K562 (cell line): ENCODE measurements at places on chromosomes 16 and 17.

GRCh38 chr16:77295896-77296295 lies 96.7 kb downstream of the SYCE1L start:
- DNase-seq, result no peak

GRCh38 chr17:50111673-50112655 lies 16.8 kb downstream of the PDK2 start:
- no peak for DNase-seq

- no peak for DNase-seq
Measured at GRCh38 chr16:75913958-75914357, 187.7 kb upstream of the CPHXL start.

DNA sequence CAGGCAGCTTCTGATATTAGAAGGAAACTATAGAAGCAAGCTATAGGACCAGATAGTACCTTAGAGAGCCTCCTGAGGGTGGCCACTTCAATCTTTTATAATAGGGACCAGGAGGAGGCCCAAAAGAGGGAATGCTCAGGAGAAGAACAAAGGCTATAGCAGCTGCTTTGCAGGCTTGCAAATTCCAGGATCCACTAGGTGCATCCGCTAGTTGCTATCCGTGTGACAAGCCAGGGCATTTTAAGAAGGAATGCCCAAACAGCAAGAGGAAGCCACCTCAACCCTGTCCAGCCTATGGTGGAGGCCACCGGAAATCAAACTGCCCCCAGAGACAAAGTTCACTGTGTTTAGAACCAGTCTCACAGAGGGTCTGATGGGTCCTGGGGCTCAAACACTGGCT lies 192.6 kb upstream of the KIF2B start:
- no peak for DNase-seq

DNA sequence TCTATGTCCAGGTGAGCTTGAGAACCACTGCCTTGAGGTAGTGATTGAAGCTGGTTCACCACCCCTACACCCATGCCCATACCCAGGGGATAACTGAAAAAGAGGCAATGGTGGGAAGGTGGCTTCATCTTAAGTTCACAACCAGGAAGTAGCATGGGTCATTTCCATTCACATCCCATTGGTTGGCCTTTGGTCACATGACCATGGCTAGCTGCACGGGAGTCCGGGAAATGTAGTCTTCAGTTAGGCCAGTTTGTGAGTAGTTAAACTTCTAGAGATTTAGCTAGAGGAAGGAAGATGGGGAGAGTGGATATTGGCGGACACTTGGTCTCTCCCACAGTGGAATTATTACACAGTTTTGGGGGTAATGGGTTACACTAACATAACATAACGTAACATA lies 92.9 kb downstream of the RGS9 start:
- DNase-seq, result peak; percentile 40

- DNase-seq, result no peak
Measured at GRCh38 chr16:24526701-24527495, 12.5 kb upstream of the RBBP6 start.

DNA sequence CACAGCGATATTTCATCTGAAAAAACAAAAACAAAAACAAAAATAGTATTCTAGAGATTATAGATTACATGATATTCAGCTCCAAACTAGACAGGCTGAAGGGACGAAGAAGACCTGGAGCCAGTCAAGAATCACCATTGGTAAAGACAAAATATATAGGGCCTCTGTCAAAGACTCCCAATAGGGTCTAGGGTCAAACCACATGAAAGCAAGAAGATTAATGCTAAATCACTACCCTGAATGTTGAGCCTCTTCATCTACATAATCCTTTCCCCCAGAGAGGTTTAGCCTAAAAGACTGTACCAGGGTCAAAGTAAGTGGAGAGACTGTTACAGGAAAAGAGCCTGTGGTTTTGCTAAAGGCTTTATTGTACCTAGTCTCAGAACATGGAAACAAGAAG lies 10.8 kb upstream of the NME1 start:
- DNase-seq, result no peak

DNA sequence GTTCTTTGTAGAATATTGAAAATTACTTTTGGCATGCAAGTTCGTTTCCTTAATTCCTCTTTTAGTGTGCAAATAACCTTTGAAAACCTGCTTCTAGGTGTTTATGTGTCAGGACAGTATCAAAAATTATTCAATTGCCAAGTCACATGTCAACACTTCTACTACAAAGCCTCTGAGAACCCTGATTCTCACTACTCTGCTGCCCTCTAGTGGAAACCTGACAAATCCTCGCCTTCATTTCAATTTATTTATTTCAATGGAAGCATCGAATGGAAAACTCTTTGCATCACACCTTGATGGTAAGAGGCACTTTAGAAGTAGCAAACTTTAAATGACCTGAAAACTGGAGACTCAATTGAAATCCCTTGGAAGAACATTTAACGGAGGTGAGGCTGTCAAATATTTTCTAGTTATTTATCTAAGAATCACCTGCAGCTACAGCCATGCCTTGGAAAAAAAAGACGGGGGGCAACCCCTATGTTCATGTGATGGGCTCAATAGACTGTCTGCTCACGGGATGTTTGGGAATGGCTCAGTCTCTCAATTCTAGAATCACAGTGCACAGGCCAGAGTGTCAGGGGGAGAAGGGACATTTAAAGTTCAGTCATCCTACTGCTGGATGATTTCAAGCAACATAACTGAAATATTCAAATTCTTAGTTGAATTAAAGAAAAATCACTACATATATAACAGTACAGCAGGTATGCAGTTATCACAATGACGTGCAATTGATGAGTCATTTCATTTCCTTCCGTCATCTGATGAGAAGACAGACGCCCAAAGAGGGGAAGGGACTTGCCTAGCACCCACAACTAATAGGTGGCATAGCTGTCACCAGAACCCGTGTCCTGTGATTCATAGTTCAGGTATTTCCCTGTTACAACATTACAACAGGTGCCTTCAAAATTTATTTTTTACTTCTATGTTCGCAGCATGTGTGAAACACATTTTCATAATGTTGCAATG lies 563.9 kb downstream of the TOX3 start:
- DNase-seq, result peak; percentile 25

- no peak for DNase-seq
Measured at GRCh38 chr17:72719578-72720493, 372.7 kb downstream of the SLC39A11 start.

GRCh38 chr16:29920288-29921033 lies 5.6 kb downstream of the KCTD13 start:
- no peak for DNase-seq

- DNase-seq, result no peak
Measured at GRCh38 chr17:18326039-18326438, 10.9 kb downstream of the SMCR8 start.

- DNase-seq, result peak; percentile 73
Measured at GRCh38 chr17:48374650-48375230, 55.3 kb downstream of the SKAP1 start.

GRCh38 chr16:29757950-29758466 lies 12.2 kb upstream of the C16orf54 start:
- DNase-seq, result no peak

GRCh38 chr17:7558544-7559319 lies at the start of gene TNFSF13:
TNFSF13 (plus strand) TSS chr17:7558750; CDS start chr17:7559040, 290 bp downstream.
- no peak for DNase-seq
